ENCODE measurements at places on chromosomes 5 and 9. TPM values are rescaled to one million over a fixed set of nuclear protein-coding genes. Genes with fewer than 3 reads are reported as not detected.
A peak's percentile ranks its signal among the peaks of the same experiment; 100 is the strongest.

SNCAIP gene
- total RNA-seq, result not detected

- no peak overlapping the region for H3K4me3 ChIP-seq
- no peaks in the 10 kb centered on the region for H3K27me3 ChIP-seq
- H3K4me1 ChIP-seq, result no peaks in the 10 kb centered on the region
- no peaks in the 10 kb centered on the region for H3K36me3 ChIP-seq
- H3K27ac ChIP-seq, result no peak overlapping the region
- no peak for DNase-seq
Observed at GRCh38 chr5:57613741-57614140, 131.1 kb upstream of the ACTBL2 start.

DNA sequence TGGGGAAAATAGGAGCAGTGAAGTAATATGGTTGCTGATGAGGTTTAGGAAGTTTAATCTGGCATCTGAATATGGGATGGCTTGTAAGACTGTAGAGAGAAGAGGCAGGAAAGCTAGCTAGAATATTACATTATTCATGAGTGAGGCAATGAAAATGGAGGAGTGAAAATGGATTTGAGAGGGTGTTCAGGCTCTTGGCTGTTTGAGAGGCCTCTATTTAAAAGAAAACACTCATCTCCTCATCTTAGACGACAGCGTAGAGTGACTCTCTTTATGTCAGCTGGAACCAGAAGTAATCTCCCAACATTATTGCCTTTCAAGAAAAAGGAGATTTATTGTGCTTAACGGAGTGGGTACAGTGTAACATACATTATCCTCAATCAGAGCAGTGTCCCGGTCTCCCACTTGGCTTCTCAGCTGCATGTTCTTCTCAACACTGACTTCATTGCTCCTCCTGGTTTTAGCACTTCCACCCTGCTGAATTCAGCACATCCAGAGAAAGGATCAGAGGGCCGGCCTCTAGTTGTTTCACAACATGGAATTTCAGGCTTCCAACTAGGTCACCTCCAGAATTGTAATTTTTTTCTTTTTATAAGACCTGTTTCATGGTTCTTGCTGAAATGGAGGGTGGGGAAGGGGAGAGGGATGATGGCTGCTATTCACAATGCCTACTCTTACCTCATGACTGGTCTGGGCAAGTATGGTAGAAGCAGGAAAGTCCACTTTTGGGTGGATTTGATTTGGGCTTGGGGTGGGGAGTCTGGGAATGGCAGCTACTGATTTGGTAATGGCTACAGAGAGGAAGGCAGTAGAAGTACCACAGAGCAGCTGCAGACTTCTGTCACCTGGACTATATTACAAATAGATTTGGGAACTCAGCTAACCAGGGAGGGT is 52.9 kb upstream of the KIAA1958 start:
- no peaks in the 10 kb centered on the region for H3K4me1 ChIP-seq
- no peaks in the 10 kb centered on the region for H3K36me3 ChIP-seq
- no peak for DNase-seq

- no peaks in the 10 kb centered on the region for H3K36me3 ChIP-seq
- H3K27ac ChIP-seq, result no peak overlapping the region
- H3K4me3 ChIP-seq, result no peak overlapping the region
- no peaks in the 10 kb centered on the region for H3K4me1 ChIP-seq
- H3K27me3 ChIP-seq, result no peaks in the 10 kb centered on the region
- no peak for DNase-seq
Observed at GRCh38 chr5:174323878-174324281, 278.4 kb downstream of the NSG2 start.

GRCh38 chr5:99033014-99033900 is 104.5 kb upstream of the CHD1 start:
- H3K27ac ChIP-seq, result peak overlapping the region; percentile 71
- peaks cover 71% of the 10 kb centered on the region for H3K4me1 ChIP-seq
- H3K4me3 ChIP-seq, result peak overlapping the region; percentile 31
- DNase-seq, result peak; percentile 40
- no peaks in the 10 kb centered on the region for H3K36me3 ChIP-seq

IL7R gene
- total RNA-seq, result 2,440 TPM

DNA sequence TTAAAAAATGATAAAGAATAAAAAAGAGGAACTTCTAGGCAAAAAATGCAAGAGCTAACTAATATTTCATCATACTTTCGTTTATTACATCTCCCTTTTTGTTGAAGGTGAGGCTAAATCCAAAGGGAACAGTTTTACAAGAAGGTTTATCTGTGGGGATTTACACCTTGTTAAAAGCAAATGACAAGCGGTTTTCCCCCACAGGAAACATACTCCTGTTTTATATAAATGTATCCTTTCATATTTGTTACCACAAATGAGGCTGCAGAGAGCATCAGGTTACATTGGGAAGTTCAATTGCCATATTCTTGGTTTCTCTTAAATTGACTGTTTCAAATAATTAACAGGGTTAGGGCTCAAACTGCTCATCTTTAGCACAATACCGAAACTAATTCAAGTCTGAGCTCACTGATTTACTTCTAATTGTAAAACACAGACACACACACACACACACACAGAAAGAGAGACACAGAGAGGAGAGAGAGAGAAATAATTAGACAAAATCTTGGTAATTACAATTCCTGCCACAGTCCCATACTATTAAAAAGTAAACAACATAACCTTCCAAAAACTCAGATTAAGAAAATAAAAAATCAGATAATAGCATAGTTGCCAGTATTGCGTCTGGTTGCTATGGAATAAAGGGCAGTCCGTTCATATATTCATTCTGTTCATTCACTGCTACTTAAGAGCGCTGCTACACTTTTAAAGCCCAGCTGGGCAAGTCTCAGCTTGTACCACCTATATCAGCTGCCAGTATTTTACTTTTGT is 17.1 kb downstream of the RFX3 start:
- DNase-seq, result no peak
- no peak overlapping the region for H3K27ac ChIP-seq
- peaks cover 10% of the 10 kb centered on the region for H3K4me1 ChIP-seq

DNA sequence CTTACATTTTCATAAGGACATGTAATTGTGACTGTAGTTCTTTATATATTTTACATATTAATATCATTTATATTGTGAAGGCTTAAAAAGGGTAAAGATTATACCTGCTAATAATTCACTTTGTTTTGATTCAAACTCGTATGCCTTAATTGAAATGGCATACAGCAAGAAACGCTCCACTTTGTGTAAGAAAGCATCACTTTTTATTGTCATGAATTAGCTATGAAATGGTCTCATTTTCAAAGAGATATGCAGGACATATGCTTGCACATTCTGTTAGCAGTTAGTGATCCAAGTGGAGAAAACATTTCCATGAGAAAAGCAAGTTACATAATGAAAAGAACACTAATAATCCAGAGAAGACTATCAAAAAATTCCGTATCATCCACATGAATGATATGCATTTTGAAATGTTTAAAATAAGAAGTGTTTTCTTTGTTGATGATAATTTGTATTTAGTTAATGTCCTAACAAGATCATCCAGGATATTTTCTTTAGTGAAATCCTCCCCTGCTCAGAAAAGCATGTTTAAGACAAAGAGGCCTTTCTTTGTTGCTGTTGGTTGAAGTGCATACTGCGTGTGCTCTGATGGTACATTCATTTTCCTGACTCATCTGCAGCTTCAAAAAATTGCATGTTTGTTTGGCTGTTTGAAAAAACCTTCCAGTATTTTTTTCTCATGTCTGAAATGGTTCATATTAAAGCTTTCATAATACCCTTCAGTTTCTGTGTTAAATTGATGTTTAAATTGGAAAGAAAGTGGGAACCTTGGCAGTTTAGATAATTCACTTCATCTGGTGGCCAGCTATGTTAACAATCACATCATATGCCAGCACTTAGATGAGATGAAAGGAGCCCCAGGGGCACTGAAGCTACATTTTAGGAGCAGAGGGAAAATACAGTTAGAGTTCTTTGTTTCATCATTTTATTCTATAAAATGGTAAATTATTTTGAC is 242.2 kb downstream of the CSNK1G3 start:
- H3K4me3 ChIP-seq, result no peak overlapping the region
- no peaks in the 10 kb centered on the region for H3K36me3 ChIP-seq
- H3K27ac ChIP-seq, result no peak overlapping the region
- H3K4me1 ChIP-seq, result no peaks in the 10 kb centered on the region
- no peaks in the 10 kb centered on the region for H3K27me3 ChIP-seq

SNX18 gene
- 27.9 TPM for total RNA-seq

DNA sequence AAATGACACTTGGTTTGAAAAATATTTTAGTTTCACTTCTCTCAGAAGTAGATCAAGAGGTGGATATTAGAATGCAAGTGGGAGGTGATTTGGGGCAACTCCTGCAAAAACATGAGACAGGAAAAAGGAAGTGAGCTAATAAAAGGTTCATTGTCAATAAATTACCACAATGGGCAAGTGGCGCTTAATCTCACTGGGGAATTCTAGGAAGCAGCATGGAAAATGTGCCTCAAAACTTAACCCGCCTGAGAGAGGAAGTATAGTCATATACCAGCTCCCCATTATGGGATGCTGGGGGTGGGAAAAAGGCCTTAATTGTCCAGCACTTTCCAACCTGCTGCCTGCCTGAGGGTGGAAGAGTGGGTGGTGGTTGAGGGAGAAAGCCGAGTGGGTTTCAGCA is 204.1 kb downstream of the ELAVL2 start:
- H3K27me3 ChIP-seq, result no peaks in the 10 kb centered on the region
- H3K4me3 ChIP-seq, result no peak overlapping the region
- H3K36me3 ChIP-seq, result no peaks in the 10 kb centered on the region
- DNase-seq, result no peak
